ENCODE measurements at places on chromosomes 11 and 22. TPM values are rescaled to one million over a fixed set of nuclear protein-coding genes. Genes with fewer than 3 reads are reported as not detected.

DNA sequence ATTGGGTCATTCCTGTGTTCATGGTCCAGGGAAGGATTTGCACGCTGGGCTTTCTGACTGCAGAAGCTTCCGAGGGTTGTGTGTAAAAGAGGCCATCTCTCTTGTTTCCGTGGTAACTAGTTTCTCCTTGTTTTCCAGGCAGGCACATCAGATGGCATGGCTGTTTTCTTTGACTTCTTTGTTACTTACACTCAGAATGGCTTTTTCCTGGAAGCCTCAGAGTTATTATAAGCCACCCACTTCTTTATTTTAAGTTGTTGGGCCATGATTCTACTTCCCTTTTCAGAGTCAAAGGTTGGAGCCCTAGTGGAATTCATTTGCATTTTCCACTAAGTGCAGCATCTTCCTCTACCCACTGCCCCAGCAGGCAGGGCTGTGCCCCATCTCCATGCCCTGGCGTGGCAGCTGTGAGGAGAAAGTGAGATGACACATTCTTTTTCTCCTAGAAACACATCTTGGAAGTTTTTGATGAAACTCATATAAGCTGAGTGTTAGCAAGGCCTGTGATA is 94.9 kb downstream of the PRR5L start:
- DNase-seq, result no peak

DNA sequence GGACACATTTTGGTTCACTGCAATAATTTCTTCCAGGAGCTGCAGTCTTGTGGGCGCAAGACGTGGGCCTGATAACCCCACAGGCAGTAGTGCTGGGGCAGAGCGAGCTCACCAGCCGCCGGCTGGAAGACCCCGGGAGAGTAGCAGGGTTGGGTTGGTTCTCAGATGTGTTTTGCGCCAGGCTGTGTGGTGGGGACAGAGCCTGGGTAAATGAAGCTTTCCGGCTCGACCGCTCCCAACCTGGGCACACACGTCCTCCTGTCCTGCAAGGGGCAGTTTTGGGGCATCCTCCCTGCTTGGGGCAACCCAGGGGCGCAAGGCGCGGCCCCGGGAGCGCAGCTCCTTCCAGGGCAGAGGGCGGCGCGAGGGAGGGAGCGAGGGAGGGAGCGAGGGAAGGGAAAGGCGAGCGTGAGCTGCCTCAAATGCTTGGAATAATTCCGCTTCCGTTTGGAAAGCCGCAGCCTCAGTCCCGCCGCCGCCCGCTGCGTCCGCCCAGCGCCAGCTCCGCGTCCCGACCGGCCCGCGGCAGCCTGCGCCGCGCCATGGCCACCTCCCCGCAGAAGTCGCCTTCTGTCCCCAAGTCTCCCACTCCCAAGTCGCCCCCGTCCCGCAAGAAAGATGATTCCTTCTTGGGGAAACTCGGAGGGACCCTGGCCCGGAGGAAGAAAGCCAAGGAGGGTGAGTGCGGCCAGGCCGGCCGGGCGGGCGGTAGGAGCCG is at the start of gene PARVA:
TSS of gene PARVA (plus strand) at position 466 of the 718 bp plus-strand sequence. CDS start at position 543, 77 bp downstream.
- peak; percentile 78 for DNase-seq

USP2 gene
- total RNA-seq, result 1.1 TPM

IFITM10 gene
- 0.62 TPM for total RNA-seq

MPPED2 gene
- not detected for total RNA-seq
